ENCODE measurements at places on chromosomes 3 and 15.

DNA sequence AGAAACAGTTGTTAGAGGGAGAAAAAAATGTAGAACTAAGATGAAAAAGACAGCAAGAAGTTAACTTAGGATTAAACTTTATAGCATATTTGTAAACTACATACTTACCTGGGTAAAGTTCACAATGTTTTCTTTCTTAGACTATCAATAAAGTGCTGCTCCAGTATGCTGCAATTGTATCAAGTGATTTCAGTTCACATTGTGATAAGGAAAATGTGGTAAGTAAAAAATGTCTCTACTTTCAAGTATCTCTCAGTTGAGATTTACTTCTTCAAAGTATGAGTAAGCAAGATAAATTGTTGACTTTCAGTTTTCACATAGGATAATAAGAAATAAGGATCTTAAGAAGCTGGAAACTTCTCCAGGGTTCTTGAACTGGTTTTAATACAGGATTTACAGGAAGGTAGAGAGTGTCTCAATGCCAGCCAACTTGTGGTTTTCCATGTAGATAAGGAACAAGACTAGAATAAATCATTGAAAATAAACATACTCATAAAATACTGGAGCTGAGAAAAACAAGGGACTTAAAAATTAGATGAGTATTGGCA is 528.8 kb downstream of the UNC13C start:
- no peak for DNase-seq

- DNase-seq: no peak
Measured at GRCh38 chr3:105846809-105847208, 22.0 kb downstream of the CBLB start.

DNA sequence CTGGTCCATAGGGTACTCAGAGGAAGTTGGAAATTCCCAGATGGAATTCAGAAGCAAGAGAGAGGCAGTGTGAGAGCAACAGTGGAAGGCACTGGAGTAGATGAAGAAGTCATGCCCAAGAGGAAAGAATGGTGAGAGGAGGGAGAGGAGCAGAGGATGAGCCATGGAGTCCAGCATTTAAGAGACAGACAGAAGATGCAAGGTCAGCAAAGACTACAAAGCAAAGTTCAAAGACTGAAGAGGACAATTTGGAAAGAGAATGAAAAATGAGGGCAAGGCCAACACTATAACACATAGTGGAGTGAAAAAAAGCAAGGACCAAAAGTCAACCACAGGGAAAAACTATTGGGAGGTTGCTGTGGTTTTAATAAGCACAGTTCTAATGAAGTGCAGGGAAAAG is 178.7 kb downstream of the SSR3 start:
- DNase-seq: no peak

DNA sequence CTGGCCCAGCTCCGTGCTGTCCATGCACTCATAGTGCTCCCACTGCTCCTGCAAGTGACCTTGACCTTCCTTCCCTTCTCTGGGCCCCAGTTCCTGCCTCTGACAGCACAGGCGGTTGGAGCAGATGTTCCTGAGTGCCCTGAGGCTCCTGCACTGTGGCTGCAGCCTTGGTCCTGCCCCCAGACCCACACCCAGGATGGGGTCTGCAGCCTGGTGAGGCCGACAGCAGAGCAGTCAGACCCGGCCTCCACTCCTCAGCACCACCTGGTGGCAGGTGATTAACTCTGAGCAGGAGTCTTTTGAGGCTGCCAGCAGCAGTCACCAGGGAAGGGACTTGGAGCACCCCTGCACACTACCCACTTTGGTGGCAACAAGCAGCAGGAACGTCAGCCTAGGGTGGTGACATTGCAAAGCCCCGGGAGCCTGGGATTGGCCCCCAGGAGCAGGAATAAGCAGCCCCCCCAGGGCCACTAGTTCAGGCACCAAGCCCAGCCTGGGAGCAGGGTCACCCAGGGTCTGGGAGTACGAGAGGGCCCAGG is 64.6 kb downstream of the CYP11A1 start:
- peak; percentile 46 for DNase-seq

GRCh38 chr3:23113455-23114171 is 89.5 kb upstream of the UBE2E2 start:
- DNase-seq: peak; percentile 23

All from stomach (tissue), 19 donors.